ENCODE measurements at places on chromosomes 16 and 17. TPM values are rescaled to one million over a fixed set of nuclear protein-coding genes. Genes with fewer than 3 reads are reported as not detected.

DNA sequence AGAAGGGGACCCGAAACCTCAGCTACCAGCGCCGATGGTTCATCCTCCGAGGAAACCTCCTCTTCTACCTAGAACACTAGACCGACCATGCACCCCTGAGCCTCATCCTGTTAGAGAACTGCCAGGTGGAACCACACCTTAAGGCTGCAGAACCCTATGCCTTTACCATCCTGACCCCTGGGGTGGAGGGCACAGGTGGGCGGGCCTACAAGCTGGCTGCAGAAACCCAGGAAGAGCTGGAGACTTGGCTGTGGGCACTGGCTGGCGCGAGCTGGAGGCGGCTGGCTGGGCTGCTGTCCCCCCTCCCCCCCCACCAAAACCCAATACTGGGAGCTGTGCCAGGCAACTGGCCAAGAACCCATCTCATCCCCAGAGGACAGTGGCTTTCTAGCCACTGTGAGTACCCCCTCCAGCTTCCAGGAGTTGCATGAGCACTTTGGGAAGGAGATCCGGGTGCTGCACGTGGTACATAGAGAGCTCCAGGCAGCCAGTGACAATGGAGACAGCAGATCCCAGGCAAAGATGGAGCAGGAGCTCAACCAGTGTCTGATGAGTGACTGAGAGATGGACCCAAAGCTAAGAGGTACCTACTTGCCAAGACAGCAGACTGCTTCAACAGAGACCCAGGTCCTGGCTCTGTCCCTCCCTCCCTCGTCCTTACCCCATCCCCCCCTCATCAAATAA, 1.4 kb upstream of the CD2BP2 start:
- DNase-seq: no peak

DNA sequence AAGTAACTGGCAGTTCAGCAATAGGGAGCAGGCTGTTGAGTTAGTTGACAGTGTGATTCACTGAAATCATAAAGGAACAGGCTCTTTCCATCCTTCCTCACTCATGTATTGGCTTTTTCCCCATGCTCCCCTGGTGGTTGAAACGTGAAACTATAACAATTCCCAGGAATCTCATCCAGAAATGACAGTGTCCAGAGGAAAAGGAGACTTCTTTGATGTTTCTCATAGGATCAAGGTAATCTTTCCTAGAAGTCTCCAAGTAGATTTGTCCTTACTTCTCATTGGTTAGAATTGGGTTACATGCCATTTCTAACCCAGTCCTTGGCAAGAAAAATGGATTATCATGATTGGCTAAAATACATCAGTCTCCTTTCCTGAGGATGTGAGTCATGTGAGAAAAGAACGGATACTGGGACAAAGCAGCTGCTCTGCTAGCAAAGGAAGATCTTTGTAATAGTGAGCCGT, 14.4 kb downstream of the TTC19 start:
- DNase-seq: no peak

DNA sequence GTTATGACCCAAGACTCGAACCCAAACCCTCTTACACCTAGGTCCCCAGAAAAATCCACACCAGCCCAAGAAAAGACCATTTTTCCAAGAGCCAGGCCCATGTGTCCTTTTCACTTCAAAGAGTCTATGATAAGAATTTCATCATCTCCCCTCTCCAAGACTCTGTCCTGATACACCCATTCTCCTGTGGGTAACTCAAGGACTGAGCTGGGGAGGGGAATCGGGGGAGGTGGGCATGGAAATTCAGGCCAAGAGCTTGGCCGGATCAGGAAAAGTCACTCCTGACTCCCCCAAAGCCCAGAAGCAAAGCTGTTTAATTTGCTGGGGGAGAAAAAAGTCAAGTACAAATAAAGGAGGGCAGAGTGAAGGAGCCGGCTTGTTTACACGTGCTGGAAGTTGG, 3.7 kb downstream of the ACLY start:
- DNase-seq: no peak

XYLT1 gene
- total RNA-seq: 17.3 TPM
